DND-41 (cell line): ENCODE measurements at places on chromosomes 7 and 10.

- DNase-seq, result no peak
These were observed 56.3 kb downstream of the TEX36 start for GRCh38 chr10:125626671-125627070.

DNA sequence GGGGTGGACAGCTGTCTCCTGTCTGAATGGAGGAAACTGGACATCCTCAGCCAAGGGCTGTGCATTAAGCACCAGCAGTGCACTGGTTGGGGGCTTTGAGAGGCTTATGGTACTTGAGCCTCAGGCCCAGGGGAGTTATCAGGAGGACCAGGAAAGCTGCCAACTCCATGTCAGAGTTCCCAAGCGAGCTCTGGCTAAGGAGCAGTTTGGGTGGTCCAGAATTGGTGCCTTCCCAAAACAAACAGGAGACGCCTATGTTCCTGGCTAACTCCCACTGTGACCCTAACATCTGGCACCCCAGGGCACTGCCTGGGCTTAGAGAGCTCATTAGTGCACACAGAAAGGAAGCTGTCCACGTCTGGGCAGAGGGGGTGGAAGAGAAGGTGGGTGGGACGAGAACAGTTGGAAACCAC lies 408.6 kb upstream of the NPVF start:
- no peak for DNase-seq

DNA sequence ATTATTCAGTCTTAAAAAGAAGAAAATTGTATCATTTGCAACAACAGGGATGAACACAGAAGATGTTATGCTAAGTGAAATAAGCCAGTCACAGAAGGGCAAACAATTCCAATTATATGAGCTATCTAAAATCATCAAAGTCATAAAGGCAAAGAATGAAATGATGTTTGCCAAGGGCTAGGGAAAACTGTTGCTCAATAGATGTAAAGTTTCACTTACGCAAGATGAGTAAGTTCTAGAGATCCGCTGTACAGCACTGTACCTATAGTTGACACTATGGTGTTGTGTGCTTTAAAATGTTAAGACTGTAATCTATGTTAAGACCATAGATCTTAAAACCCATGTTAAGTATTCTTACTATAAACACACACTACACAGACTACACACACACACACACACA lies 904.6 kb upstream of the LRRN3 start:
- no peak for DNase-seq

DNA sequence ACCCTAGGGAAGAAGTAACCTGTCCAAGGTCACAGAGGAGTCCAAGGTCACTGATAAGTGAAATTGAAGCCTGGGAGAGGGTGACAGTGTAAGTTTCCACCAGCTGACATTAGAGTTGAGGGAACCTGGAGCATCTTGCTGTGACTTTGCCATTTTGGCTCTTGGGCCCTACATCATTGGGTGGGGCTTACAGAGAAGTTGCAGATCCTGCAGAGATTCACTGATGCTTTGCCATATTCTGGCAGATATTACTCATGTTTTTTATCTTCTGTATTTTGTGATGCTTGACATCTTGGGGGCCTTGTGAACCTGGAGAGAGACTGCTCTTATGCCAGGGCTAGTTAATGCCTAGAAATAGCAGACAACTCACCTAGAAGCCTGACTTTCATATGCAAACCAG lies 36.5 kb downstream of the SMKR1 start:
- DNase-seq, result no peak

- no peak for DNase-seq
These were observed 16.5 kb upstream of the KCND2 start for GRCh38 chr7:120256344-120257070.

DNA sequence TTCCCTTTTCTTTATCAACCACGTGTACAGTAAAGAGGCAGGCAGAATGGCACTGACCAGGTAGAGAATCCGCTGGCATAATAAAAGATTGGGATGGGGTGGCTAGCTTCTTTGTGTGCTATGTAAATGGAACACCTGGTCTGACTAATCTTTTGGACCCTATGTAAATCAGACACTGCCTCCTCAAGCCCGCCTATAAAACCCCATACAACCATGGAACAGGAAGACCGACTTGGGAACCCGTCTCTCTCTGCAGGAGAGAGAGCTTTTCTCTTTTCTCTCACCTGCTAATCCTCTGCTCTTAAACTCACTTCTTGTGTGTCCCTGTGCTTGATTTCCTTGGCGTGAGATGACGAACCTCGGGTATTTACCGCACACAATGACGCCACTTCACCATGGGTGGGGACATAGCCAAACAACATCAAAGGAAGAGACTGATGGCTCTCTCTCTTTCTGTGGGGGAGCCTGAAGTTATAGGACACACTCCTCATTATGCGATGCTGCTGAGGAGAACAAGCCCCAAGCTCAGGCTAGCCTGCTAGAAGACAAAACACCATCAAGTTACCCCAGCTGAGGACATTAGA lies 94.2 kb downstream of the ARL5B start:
- no peak for DNase-seq

DNA sequence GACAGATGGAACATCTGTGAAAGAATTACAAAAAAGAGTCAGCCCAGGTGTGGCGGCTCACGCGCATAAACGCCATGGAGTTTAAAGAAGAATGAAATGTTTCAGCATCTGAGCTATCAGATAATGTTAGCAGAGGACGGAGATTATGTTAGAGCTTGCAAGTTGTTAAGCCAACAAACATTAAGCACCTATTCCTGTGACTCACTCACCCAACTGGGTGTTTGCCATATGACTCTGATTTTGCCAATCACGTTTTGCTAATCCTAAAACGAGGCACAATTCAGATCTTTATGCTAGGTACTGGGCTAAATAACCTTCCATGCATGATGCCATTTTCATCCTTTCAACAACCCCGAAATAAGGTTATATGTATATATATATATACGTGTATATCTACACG lies 29.0 kb upstream of the CCNY start:
- no peak for DNase-seq

DNA sequence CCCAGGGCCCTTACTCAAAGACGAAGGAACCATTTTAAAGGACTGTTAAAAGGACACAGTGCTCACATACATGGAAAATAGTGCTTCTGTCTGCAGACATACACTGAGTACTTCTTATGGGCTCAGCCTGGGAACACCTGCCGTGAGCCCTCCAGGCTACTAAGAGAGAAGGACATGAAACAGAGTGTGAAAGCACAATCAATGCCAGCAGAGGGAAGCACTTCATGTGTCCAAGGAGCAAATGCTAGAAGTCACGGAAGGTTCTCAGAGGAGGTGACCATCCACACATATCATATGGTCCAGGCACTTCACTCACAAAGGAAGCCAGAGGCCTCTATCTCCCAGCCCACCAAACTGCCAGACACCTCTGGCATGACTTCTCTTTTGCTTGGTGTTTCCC lies 15.5 kb downstream of the ELMO1 start:
- DNase-seq, result no peak

DNA sequence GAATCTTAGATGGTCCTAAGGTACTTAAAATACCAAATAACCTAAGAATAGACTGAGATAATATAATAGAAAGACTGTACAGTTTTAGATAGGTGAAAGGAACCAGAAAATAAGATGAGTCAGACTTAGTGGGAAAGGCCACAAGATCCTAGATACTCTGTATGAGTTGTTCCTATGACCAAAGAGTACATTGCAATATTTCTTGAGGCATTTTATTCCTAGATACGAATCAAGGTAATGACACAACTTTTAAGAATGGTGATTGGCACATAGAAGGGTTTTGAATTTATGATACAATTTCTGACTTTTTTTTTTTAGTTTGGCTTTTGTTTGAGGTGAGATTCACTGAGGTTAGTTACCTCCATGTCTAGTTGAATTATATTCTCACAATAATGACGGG lies 30.2 kb downstream of the MGAM start:
- no peak for DNase-seq

DNA sequence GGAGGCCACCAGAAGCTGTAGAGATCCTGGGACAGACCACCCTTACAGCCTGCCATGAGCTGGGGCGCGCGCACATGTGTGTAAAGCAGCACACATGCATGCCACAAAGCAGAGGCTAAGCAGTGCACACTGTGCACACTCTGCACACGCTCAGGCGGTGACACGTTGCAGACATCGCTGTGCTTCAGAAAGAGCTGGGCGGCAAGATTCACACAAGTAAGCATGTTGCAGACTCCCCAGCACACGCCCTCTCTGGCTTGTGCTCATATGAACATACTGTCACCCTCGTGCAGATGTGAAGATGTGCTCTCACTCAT lies 478.9 kb downstream of the DNAJB6 start:
- no peak for DNase-seq

GRCh38 chr10:51815723-51816122 lies 116.3 kb upstream of the CSTF2T start:
- no peak for DNase-seq

GRCh38 chr10:130283219-130283545 lies 147.0 kb downstream of the GLRX3 start:
- no peak for DNase-seq

GRCh38 chr10:76917071-76917470 lies 720.5 kb downstream of the KCNMA1 start:
- DNase-seq, result no peak

DNA sequence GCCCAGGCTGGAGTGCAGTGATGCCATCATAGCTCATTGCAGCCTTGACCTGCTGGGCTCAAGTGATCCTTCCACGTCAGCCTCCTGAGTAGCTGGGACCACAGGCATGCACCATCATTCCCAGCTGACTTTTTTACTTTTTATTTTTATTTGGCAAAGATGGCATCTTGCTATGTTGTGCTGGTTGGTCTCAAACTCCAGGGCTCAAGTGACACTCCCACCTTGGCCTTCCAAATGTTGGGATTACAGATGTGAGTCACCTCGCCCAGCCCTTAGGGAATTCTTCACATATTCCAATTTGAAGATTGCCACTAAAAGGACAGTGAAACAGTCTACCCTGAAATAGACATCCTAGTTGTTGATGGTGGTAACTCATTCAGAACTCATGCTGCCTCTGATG lies 27.7 kb downstream of the SUGCT start:
- DNase-seq, result no peak

DNA sequence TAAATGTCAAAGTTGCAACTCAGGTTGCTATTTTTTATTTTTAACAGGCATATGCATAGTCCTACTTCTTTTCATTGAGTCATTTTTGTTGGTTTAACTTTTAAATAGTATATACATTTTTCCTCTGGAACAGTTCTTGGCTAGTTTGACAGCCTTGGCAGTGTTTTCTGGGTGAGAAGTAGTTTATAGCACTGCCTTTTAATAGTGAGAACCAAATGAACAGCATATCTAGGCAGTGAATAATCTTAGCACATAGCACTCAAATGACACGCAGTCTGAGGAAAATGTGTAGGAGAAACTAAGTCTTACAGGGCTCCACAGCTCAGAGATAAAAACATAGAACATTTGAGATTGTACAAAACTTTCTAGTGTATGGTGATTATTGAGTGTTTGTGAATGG lies 265.5 kb upstream of the POT1 start:
- no peak for DNase-seq

DNA sequence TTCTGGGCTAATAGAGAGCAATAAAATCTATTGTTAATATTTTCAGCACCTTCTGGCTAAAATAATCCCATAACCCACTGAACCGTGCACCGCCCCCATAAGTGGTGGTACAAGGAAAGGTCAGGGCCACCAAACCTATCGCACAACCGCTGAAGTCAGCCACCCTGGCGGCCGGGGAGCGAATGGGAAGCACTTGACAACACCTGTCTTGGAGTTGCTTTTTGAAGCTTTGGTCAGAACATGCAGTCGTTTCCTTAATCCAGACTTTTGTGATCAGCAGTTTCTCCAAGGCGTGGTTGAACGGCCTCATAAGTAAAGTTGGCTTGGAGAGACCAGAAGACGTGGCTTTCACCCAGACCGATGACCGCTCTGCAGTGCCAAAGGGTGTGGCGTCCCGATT lies 97.4 kb downstream of the DNAJB6 start:
- DNase-seq, result no peak

- peak; percentile 17 for DNase-seq
These were observed 8.5 kb downstream of the CALML5 start for GRCh38 chr10:5490698-5491464.

GRCh38 chr10:125201108-125201524 lies 40.8 kb upstream of the CTBP2 start:
- DNase-seq, result no peak

- no peak for DNase-seq
These were observed 62.6 kb downstream of the EBF3 start for GRCh38 chr10:129901389-129902006.

DNA sequence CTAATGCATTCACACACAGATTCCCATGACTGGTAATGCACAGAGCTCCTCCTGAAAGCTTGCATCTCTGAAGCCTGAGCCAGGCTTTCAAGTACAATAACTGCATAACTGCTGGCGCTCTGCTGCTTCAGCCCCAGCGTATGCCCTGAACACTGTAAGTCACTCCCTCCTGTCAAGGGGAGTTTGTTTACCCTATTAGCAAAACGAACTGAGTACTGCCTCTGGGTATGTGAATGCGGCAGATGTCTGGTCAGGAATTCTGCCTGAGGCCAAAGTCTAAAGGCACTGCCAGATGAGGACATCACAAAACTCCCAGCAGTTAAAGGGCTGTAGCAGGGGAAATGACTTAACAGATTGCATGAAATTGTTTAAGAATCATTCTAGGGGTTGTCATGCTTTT lies 97.7 kb downstream of the NRCAM start:
- no peak for DNase-seq

GRCh38 chr7:30462179-30462578 lies 16.4 kb downstream of the NOD1 start:
- DNase-seq, result no peak

GRCh38 chr10:17747883-17748550 lies 4.0 kb upstream of the TMEM236 start:
- no peak for DNase-seq

GRCh38 chr10:9081961-9082360 lies 1027.5 kb downstream of the GATA3 start:
- DNase-seq, result no peak

DNA sequence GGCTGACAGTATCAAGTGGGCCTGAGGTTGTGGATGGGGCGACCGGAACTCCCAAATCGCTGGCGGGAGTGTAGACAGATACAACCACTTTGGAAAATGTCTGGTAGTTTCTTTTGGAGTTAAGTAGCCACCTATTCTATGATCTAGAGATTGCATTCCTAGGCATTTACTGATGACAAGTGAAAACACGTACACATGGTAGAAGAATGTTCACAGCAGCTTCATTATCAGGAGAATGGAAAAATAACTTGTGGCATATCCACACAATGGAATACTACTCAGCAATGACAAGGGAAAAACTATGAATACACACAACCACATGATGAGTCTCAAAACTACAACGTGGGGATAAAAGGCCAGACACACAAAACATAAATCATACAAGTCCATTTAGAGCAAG lies 146.0 kb downstream of the MYOF start:
- no peak for DNase-seq

DNA sequence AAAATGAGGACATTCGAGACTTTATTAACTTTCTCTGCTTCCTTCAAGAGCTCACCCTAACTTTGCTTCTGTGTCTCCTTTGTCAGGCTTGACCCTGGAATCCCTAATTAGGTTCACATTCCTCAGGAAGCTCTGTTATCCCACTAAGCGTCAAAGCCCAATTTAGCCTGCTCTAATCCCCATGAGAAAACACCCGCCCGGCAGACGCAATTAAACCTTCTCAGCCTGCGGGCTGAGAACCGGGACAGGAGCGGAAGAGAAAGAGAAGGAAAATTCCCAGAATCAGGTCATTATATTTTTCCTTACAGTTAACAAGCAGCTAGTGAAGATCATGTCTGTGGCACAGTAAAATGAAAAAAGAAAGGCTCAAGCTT lies 93.0 kb downstream of the TNS3 start:
- no peak for DNase-seq

- no peak for DNase-seq
These were observed 209.1 kb upstream of the CXCL12 start for GRCh38 chr10:44593952-44594351.
